ENCODE measurements at places on chromosomes 12 and 14.

GRCh38 chr14:96119947-96120346, 80.8 kb downstream of the C14orf132 start:
- DNase-seq = no peak

DNA sequence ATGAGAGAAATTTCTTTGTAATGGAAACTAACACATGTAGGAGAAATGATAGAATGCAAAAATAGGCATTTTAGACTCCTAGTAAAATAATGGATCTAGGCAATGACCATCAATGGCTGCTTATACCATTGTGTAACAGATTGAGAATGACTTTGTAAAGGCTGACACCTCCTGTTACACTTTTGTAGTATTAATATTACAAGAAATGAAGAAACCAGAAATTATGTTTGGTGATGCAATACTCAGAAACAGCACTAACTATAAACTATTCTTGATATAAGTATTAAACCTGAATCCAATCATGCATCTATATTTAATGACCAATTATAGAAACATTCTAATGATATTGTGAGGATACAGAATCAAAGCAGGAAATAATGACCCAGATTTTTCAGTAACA, 108.5 kb upstream of the CNTN1 start:
- DNase-seq = no peak

DNA sequence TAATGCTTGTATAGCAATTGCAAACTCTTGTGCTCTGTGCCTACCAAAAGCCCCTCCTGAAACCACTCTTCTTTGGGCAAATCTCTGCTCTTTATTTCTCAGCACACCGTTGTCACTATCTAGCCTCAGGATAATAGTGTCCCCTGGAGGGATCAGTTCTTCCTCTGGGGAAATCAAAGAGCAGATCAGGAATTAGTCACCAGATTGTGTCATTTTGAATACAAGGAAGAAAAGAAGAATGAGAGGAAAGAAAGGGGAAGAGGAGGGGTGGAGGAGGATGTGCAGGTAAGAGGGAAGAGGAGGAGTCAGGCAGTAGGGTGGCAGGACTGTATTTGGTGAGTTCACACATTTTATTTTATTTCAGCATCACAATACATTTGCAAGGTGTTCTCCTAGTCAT, 256.4 kb downstream of the GRIN2B start:
- DNase-seq = no peak

DNA sequence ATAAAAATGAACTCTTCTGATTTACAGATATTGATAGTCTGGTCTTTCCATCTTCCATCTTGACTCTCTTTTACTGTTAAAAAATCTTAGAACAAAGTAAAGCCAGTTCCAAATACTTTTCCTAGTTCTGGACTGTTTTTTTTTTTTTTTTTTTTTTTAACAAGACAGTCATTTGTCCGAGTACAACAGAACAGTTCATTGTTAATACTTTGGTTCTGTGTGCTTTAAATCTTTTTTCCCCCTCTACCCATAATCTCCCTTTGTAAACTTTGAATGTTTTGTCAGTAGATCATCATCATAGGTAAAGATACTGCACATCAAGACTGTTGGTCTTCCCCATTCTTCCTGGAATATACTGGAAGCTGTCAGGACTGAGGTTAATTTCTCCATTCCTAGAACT, 38.0 kb downstream of the ADIPOR2 start:
- no peak for DNase-seq

- no peak for DNase-seq
Measured at GRCh38 chr14:34181338-34181737, 230.5 kb upstream of the EGLN3 start.

DNA sequence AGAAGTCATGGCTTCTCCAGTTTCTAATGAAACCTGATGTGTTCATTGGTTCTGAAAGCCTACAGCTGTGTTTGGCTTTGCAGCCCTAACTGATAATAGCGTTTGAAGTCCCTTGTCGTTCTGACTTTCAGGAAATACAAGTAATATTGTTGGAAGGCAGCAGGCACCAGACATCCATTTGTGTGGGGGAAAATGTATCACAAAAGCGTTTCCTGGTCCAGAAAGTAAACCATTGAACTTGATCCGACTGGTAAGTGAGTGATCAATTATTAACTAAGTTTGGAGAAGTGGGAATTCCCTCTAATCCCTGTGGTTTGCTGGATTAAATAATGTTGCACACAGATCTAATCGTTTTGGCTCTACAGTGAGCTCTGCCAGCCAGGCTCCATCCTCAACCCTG, 77.3 kb upstream of the LTA4H start:
- DNase-seq = no peak

GRCh38 chr12:46657453-46658411, 168.1 kb downstream of the SLC38A4 start:
- DNase-seq = no peak

GRCh38 chr14:90726656-90727055, 89.6 kb downstream of the TTC7B start:
- DNase-seq = no peak

DNA sequence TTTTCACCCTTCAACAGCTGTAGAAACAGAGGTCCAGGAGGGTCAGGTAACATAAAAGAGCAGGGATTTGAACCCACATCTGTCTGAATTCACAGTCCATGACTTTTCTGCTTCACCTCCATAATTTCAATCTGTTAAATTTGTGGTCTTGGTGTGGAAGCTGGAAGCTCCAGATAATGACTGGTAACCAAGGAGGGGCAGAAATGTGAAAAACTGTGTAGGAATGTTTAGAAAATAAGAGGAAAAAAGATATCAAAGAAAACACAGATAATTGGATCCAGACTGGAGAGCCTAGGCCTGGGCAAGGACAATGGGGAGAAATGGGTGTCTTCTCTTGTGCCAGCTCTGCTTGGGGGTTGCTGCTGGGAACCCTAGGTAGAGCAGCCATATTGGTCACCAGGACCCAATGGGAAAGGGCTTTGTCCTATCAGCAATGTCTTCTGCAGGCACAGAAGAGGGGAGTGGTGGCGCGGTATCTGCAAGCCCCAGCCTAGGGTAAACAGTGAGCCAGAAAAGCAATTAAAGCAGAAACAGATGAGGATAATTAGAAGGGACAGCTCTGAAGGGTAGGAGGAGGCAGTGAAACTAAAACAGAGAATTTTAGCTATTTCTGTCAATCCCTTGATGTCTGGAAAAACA, 54.3 kb upstream of the CCDC91 start:
- no peak for DNase-seq

GRCh38 chr12:69873429-69873828, 48.4 kb downstream of the MYRFL start:
- no peak for DNase-seq

- no peak for DNase-seq
Measured at GRCh38 chr12:31406345-31406744, 80.4 kb upstream of the SINHCAF start.

GRCh38 chr12:5780536-5780935, 164.5 kb downstream of the ANO2 start:
- DNase-seq = no peak

GRCh38 chr12:25690996-25691864, 138.1 kb upstream of the LMNTD1 start:
- no peak for DNase-seq

GRCh38 chr14:99522457-99522891, 41.3 kb downstream of the CCNK start:
- DNase-seq = no peak

GRCh38 chr14:39884091-39884490, 451.9 kb upstream of the FBXO33 start:
- DNase-seq = no peak

GRCh38 chr14:102731871-102732800, 45.1 kb upstream of the TRAF3 start:
- no peak for DNase-seq

DNA sequence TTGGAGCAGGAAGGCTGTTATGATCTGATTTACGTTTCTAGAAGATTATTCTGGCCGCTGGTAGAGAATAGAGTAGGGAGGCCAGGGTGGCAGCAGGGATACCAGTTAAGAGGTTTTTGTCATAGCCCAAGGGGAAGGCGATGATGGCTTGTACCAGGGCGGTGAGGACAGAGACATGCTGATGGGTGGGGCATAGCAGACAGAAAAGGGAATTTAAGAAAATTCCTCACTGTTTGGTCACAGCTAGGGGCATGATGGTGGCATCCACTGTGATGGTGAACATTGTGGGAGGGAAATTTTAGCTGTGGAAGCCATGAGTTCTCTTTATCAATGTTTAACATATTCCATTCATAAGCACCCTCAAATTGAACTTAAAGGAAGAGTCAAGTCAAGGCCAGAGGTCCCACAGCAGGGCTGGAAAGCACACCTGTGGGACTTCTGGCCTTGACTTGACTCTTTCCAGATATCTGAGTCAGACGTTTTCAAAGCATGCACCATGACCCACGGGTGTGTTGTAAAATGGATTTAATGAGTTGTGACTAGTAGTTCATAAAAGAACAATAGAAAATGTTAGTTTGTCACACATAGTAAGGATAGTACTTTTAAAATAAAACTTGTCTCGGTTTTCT, 134.6 kb downstream of the CHST11 start:
- no peak for DNase-seq

- DNase-seq = no peak
Measured at GRCh38 chr12:84738481-84738972, 174.1 kb downstream of the SLC6A15 start.

DNA sequence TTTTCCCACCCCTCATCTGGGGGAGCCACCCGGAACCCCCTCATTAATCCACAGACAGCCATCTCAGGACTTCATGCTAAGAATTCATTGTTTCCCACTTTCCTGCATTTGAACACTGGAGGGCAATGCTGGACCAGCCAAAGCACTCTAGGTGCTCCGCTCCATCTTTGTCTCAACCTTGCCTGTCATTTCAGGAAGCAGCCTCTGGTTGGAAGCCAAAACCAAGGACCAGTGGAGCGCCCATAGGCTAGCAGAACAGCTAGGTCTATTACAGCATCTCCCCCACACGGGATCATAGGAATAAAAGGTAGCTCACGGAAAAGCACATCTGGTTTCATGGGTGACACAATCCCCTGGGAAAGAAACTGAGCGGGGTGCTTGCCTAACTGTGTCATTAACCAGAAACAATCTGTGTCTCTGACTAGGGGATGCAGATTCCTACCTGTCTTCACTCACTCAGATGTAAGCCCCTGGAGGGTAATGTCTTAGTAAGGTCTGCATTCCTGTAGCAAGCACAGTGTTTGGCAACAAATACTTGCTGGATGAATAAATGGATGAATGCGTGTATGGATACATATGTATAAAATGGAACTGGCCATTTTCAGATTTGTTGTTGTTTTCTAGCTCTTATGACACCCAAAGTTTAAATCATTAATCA, 197.0 kb downstream of the DAD1 start:
- DNase-seq = no peak

DNA sequence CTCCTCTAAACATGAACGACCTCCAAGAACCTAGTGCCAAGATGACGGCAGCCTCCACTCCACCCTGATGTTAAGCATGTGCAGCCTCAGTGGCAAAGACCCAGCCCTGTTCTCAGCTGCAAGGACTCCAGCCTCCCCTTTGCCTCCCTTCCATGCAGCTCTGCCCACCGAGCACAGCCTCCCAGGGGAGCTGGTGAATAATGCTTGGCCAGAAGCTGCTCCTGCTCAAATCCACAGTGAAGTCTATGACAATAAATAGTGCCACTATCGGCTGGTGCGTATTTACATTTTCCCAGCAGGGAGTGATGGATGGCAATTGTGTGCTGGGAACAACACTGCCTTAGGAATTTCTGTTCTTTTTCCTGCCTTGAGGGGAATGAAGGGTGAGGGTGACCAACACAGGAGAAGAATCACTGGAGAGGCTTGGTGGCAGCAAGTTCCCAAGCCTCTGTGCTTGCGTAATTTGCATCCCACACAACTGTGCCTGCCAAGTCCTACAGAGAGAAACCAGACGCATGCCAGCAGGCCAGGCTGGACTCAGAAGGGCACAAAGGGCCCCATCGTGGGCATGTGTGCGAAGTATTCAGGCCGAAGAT, 29.9 kb upstream of the TC2N start:
- no peak for DNase-seq

DNA sequence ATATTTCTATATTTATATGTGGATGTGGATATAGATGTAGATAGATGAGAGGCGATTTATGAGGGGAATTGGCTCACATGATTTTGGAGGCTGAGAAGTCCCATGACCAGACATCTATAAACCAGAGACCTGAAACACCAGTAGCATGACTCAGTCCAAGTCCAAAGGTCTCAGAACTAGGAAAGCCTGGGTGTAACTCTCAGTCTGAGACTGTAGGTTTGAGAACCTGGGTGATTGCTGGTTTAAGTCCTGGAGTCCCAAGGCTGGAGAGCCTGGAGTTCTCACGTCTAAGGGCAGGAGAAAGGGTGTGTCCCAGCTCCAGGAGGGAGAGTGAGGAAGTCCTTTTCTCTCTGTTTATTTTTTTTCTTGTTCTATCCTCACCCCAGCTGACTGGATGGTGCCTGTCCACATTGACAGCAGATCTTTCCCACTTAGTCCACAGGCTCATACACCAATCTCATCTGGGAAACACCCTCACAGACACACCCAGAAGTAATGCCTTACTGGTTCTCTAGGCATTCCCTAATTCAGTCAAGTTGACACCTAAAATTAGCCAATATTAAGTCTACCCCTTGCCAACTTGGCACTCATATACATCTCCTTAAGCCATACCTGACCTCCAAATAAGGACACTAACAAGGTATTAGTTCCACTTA, 45.4 kb downstream of the EMP1 start:
- no peak for DNase-seq

DNA sequence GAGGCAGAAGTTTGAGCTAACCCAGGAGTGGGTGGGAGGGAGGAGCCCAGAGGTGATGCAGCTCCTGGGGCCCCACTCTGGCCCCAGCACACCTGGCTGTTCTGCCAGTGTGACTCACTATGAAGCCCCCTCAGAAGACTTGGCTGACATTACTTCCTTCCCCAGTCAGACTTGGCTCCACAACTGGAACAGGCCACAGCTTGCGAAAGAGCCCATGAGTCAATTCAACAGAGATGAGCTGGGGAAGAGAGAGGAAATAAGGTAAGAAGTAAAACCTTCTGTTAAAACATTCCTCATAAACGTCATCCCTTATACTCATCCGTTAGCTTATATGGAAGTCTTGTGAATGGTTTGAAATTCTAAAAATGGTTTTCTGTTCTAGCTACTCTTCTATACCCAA, 245.9 kb downstream of the ADAMTS20 start:
- DNase-seq = no peak

DNA sequence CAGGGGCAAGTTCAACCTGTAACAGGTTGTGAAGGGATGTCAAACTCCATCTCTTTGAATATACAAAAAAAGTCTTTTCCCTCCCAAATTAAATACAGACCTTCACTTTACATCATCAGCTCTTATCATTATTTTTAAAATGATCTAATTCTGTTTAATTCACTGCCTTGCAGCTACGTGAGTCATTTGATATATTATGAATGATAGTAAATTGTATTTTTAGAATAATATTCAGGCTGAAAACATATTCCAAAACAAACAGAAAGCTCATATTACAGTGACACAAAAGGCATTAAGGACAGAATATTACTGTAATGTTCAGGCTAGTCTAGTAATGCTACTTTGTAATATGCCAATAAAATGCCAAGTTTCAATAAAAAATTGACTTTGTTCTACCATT, 53.3 kb downstream of the BCAT1 start:
- DNase-seq = no peak

GRCh38 chr14:68951035-68951797, 27.9 kb downstream of the ACTN1 start:
- DNase-seq = no peak

All from effector CD4-positive, alpha-beta T cell (primary cell).